ENCODE measurements at places on chromosomes 6 and 20. TPM values are rescaled to one million over a fixed set of nuclear protein-coding genes. Genes with fewer than 3 reads are reported as not detected.

GRCh38 chr6:143128681-143129015 lies 68.0 kb downstream of the AIG1 start:
- no peak overlapping the region for H3K27ac ChIP-seq
- H3K36me3 ChIP-seq = peaks cover 7% of the 10 kb centered on the region

GRCh38 chr6:44056392-44057237 lies 70.6 kb downstream of the MRPL14 start:
- H3K27ac ChIP-seq = peak overlapping the region; percentile 85
- H3K4me3 ChIP-seq = no peak overlapping the region
- no peak for DNase-seq
- H3K36me3 ChIP-seq = no peaks in the 10 kb centered on the region
- no peaks in the 10 kb centered on the region for H3K27me3 ChIP-seq
- H3K4me1 ChIP-seq = peaks cover 61% of the 10 kb centered on the region

DNA sequence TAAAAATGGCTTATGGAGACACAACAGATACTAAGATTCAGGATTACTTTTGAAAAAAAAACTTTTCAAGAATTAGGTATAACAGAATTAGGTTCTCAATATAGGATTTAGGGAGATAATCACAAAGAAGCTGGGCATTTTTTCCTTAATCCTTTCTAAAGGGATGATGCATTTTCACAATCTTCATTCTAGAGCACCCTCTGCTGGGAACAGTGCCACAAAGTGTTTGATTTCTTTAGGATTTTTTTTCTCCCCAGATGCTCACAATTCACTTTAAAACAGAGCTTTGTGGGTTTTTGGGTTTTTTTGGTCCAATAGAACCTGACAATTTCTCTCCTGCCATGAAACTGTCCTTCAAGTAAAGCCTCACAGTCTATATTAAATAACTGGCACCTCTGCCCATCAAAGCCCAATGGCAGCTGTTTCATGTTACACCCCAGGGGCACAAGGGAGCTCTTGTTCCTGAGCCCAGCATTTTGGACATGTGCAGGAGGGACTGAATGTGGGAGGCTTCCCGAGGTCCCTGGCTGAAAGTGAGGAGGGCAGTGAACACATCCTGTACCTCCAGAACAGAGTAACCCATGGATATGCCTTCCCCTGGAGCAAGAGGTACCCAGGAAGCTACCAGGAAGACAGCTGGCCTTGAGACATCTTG lies 39.7 kb downstream of the PREP start:
- H3K36me3 ChIP-seq = no peaks in the 10 kb centered on the region
- H3K4me1 ChIP-seq = peaks cover 7% of the 10 kb centered on the region
- no peak for DNase-seq
- no peaks in the 10 kb centered on the region for H3K27me3 ChIP-seq

DNA sequence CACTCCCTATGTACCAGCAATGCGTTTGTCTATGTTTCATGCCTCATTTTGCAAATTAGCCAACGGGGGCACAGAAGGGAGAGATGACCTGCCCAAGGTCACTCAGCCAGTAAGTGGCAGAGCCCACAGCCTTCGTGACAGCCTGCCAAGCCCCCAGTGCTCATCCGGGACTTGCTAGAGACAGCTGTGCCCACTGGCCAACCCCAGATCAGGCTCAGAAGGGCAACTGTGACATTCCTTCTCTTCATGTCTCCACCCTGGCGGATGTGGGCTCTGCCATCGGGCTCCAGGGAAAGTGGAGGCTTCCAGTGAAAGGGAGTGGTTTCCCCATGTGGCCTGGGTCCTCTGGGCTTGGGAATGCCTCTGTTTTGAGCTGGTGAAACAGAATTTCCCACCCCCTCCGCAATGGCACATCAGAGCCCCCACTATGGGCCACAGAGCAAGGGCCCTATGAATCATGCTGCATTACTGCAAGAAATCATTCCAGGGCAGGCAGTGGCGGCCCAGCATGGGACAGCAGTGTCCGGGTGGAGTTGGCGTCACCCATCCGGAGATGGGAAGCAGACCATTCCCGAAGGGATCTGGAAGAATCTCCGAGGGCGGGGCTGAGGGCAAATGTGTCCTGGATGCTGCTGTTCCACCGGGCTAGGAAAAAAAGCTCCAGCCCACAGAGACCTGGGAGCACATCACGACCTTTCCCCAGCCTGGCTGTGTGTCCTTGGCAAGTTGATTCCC lies 9.1 kb downstream of the RSPO4 start:
- H3K27me3 ChIP-seq = no peaks in the 10 kb centered on the region
- H3K36me3 ChIP-seq = no peaks in the 10 kb centered on the region
- no peaks in the 10 kb centered on the region for H3K4me1 ChIP-seq

GRCh38 chr6:16730738-16731477 lies 30.4 kb downstream of the ATXN1 start:
- H3K27me3 ChIP-seq = no peaks in the 10 kb centered on the region
- H3K36me3 ChIP-seq = no peaks in the 10 kb centered on the region

- H3K36me3 ChIP-seq = no peaks in the 10 kb centered on the region
- no peak overlapping the region for H3K4me3 ChIP-seq
- DNase-seq = no peak
- no peaks in the 10 kb centered on the region for H3K27me3 ChIP-seq
Measured at GRCh38 chr6:167668019-167668753, 158.5 kb upstream of the AFDN start.

DNA sequence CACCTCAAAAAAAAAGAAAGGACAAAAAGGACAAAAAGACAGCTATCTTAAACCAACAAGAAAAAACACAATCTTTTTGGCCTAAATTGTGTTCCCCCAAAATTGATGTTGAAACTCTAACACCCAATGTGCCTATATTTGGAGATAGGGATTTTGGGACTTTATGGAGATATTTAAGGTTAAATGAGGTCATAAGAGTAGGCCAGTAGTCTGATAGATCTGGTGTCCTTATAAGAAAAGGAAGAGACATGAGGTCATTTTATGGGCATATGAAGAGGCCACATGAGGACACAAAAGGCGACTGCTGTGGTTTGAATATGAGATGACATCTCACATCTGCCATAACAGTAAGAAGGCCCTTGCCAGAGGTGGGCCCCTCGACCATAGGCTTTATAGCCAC lies 49.5 kb downstream of the TRIM38 start:
- peaks cover 11% of the 10 kb centered on the region for H3K4me1 ChIP-seq
- H3K36me3 ChIP-seq = no peaks in the 10 kb centered on the region
- no peaks in the 10 kb centered on the region for H3K27me3 ChIP-seq
- no peak for DNase-seq

DNA sequence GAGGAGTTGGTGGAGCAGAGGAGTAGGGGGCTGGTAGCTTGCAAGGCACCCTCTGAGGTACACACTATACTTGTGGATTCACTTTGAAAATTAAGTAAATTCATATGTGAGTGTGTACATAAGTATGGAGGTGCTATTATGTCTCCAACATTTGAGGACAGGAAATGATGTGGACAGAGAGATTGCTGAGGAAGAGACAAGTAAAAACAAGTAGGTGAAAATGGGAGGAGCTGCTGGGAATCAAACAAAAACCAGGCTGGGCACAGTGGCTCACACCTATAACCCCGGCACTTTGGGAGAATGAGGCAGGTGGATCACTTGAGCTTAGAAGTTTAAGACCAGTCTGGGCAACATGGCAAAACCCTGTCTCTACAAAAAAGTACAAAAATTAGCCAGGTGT lies 69.2 kb upstream of the LYRM2 start:
- no peak overlapping the region for H3K4me3 ChIP-seq
- H3K36me3 ChIP-seq = no peaks in the 10 kb centered on the region
- DNase-seq = no peak
- H3K27ac ChIP-seq = no peak overlapping the region

- H3K4me1 ChIP-seq = no peaks in the 10 kb centered on the region
- no peak for DNase-seq
- H3K27me3 ChIP-seq = no peaks in the 10 kb centered on the region
- H3K36me3 ChIP-seq = no peaks in the 10 kb centered on the region
Measured at GRCh38 chr6:146304181-146304580, 239.5 kb upstream of the RAB32 start.

- peak within 1 kb of the TSS; percentile 54 for H3K4me3 ChIP-seq
- no peaks in the 10 kb centered on the region for H3K27me3 ChIP-seq
- peaks cover 67% of the 10 kb centered on the region for H3K4me1 ChIP-seq
- H3K36me3 ChIP-seq = no peaks in the 10 kb centered on the region
- peak within 1 kb of the TSS; percentile 78 for H3K27ac ChIP-seq
Measured at GRCh38 chr20:38165089-38165965, at the start of gene TGM2. TGM2 (minus strand) TSS chr20:38165270; CDS start chr20:38165198, 72 bp downstream.

DNA sequence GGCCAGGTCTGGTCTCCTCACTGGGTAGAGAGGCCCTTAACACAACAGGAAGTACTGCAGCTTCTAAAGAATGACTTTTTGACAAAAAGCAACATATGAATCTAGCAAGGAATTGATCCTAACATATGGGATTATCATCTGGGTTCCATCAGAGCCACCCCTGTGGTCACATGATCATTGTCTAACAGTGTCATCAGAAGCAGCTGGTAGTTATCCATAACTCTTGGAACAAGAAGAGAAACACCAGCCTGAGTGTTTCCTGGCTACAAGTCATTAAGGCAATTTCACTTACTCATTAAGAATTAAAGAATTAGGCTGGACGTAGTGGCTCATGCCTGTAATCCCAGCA lies 219.3 kb upstream of the ARID1B start:
- no peak for DNase-seq
- no peaks in the 10 kb centered on the region for H3K27me3 ChIP-seq
- no peaks in the 10 kb centered on the region for H3K4me1 ChIP-seq
- no peaks in the 10 kb centered on the region for H3K36me3 ChIP-seq
- H3K27ac ChIP-seq = no peak overlapping the region

DNA sequence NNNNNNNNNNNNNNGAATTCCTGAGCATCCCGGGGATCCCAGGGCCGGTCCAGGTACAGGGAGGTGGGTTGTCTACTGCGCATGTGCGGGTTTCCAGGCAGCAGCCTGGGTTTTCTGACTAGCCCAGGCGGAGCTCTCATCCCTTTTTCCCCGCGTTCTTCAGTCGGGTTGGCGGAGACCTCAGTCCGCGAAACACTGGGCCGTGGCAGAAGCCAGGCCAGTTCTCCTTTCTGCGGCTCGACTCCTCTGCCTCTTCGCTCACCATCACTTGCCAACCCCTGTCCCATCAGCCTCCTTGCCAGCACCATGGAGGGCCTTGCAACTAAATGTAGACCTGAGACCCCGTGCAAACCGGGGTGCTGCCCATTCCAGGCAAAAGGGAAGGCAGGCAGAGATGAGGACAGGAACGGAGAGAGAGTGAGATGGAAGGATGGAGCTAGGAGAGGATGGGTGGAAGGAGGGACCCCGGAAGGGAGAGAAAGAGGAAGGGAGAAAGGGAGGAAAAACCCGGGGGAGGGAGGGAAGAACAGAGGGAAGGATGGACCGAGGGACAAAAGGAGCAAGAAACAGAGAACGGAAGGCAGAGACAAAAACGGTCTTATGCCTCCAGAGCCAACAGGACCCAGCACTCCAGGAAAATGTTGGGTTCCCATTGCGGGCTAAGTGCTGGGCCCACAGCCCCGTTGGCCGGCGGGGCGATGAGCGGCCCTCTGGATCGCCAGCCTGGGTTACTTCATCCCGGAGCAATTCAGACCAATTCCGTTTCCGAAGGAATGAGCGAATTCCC lies 445.4 kb upstream of the DEFB115 start:
- H3K4me1 ChIP-seq = no peaks in the 10 kb centered on the region
- no peak overlapping the region for H3K27ac ChIP-seq
- no peaks in the 10 kb centered on the region for H3K27me3 ChIP-seq
- no peaks in the 10 kb centered on the region for H3K36me3 ChIP-seq
- H3K4me3 ChIP-seq = no peak overlapping the region

DNA sequence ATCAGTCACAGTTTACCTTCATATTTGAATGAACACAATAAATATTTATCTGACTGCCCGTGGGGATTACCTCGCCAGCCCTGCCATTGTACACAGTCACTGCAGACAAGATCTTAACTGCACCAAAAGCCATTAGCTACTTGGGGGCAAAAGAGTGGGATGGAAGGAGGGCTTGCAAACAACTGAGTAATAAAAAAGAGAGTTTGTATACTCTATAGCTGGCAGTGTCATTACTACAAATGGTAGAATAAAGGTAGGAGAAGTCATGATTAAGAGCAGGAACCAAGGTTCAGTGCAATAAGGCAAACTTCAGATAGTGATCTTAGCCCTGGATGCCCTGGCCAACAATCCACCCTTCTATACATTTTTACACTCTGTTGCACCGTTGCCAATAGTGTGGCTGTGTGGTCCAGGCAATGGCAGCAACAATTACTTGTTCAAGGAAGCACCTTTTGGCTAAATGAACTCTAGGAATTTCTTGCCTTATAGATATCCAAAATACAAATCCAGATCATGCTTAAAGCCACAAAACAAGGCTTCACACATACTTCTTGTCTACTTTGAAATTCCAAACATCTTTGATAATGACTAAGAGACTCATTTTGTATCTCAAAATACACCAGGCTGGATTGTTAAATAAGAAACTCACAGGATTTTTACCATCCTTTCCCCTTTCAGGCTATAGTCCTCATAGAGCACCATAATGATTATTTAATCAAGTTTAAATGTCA lies 955.4 kb upstream of the ADGRB3 start:
- no peaks in the 10 kb centered on the region for H3K4me1 ChIP-seq
- no peaks in the 10 kb centered on the region for H3K36me3 ChIP-seq
- no peak overlapping the region for H3K4me3 ChIP-seq
- no peak overlapping the region for H3K27ac ChIP-seq

DNA sequence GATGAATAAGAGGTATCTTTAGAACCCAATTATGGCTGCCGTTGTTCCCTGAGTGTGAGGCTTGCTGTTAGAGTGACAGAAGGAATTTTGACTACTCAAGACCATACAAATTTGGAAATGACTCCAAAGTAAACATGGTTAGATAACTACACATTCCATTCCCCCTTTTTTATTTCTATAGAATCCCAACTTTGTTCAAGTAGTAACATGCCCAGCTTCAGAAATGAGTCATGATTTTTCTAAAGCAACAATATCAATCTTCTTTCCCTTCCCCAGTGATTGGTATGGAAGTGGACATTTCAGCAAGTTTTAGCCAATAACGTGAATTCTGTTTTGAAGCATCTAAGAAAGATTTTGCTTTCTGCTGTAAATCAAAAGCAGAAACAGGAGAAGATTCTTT lies 37.8 kb downstream of the HCRTR2 start:
- no peaks in the 10 kb centered on the region for H3K27me3 ChIP-seq
- no peak for DNase-seq
- H3K4me1 ChIP-seq = no peaks in the 10 kb centered on the region
- no peak overlapping the region for H3K4me3 ChIP-seq
- H3K36me3 ChIP-seq = no peaks in the 10 kb centered on the region

- DNase-seq = no peak
- H3K36me3 ChIP-seq = no peaks in the 10 kb centered on the region
- H3K4me1 ChIP-seq = peaks cover 22% of the 10 kb centered on the region
- no peak overlapping the region for H3K4me3 ChIP-seq
- H3K27me3 ChIP-seq = no peaks in the 10 kb centered on the region
Measured at GRCh38 chr20:57622579-57623381, 2.6 kb upstream of the ZBP1 start.

DNA sequence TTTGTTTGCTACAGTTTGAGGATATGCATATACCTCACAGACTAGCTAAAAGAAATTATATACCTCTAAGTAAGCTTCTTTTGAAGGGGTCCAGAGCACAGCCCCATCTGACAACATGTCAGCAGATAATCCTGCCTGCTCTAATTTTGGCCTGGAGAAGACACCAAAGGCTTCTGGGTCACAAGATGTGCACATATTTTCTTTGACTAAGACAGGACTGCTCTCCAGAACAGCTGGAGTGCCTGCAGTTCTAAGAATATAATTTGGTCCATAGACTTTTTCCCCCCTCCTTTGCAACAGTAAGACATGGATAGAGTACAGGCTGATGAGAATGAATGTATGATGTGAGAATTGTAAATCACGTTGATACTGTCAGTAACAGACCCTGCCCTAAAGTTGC lies 107.9 kb upstream of the KCNK16 start:
- H3K4me1 ChIP-seq = peaks cover 16% of the 10 kb centered on the region
- no peak overlapping the region for H3K27ac ChIP-seq
- no peak overlapping the region for H3K4me3 ChIP-seq
- H3K27me3 ChIP-seq = no peaks in the 10 kb centered on the region
- DNase-seq = peak; percentile 11

Gene KCNK16
- total RNA-seq = not detected

Gene ARHGAP18
- total RNA-seq = 7.6 TPM

Gene DEFB121
- not detected for total RNA-seq

Gene BMP6
- total RNA-seq = 3.2 TPM

Gene MDFI
- 37.3 TPM for total RNA-seq

Gene SPTLC3
- total RNA-seq = 5.9 TPM
